Forelimb muscle (tissue), 1 donor: ENCODE measurements at places on chromosomes 16 and 17. TPM values are rescaled to one million over a fixed set of nuclear protein-coding genes. Genes with fewer than 3 reads are reported as not detected.

DNA sequence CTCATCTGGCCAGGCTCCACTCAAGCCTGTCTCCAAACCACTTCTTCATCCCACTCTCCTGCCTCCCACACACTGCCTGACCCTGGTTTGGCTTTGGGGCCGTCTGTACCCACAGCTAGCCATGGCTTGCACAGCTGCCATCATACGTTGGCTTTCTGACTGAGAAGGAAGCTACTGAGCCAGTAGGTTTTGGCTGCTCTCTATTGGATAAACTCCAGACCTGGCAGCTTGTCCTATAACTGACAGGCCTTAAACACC is 3.9 kb downstream of the MIF4GD start:
- DNase-seq = no peak

DNA sequence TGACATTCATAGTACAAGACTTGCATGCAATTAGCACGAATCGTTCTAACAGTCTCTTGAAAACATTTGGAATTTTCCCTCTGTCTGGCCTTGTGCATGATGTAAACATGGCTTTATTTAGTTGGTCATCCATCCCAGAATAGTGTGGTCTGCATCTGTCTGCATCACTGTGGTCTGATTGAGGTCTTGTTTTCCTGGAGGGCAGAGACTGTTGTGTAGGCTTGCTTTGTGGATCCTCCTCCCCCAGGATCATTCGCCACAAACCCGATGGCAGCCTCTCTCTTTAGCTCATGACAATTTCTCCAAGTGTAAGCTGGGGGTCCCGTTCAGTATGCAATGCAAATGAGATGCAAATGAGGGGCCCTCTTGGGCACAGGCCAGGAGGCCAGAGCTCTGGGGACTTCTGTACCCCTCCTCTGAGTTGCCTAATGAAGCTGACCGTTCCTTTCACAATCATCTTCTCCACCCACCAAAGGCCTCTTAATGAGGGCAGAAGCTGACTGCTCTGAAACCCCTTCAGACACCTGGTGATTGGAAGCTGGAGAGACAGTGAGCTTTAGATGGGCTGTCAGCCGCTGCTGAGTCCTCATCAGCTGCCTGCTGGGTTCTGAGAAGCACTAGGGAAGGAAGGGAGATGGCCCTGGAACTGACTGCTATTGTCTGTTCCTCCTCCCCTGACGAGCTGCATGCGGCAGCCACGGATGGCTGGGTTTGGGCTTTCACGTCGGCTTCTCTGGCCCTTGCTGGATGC is 201.2 kb upstream of the CACNG3 start:
- no peak for DNase-seq

The MT1G gene
- not detected for polyA plus RNA-seq

The KRTAP2-2 gene
- not detected for polyA plus RNA-seq

The GNPTG gene
- 39.1 TPM for polyA plus RNA-seq

The HOXB6 gene
- 0.80 TPM for polyA plus RNA-seq
